ENCODE measurements at places on chromosomes 12 and 14.
A peak's percentile ranks its signal among the peaks of the same experiment; 100 is the strongest.

GRCh38 chr12:68468036-68468435 lies 135.9 kb upstream of the MDM1 start:
- DNase-seq, result no peak

DNA sequence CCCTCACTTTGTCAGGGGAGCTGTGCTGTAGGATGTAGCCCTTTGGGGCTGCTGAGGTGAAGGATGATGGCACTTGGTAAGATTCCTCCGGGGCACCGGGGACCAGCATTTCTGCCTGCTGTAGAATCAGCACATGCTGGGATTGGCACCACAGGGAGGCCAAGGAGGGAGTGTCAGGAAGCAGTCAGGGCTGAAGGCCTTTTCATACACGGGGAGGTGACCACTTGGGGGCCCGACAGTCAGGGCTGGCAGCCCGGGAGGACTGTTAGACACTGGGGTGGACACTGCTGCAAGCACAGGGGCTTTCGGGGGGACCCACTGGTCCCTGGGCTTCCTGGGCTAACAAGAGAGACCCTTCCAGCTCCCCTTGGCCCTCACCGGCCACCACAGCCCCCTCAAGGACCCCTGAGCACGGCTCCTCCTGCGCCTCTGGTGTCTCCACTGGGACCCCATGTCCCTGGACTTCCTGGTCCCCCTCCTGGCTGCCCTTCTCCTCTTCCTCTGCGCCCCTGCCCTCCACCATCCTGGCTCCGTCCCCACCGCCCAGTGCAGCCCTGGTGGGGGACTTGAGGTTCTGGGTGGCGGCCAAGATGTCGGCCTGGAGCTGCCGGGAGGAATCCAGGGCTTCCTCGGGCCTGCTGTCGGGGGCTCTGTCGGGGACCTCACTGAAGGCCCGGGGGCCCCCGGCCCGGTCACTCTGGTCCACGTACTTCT lies 6.5 kb downstream of the TMEM119 start:
- DNase-seq, result no peak

GRCh38 chr12:46390881-46391280 lies 18.3 kb upstream of the SLC38A2 start:
- DNase-seq, result peak; percentile 48

GRCh38 chr12:125189015-125189414 lies 123.8 kb downstream of the AACS start:
- no peak for DNase-seq

DNA sequence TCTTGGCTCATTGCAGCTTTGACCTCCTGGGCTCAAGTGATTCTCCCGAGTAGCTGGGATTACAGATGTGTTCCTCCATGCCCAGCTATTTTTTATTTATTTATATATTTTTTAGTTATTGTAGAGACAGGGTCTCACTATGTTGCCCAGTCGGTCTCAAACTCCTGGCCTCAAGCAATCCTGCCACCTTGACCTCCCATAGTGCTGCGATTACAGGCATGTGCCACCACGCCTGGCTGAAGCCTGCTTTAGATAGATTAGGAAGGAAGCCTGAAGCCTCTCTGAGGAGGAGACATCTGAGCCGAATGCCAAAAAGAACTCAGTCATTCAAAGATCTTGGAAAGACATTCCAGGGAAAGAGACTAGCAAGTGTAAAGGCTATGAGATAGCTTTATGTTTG lies 10.2 kb downstream of the INHBC start:
- DNase-seq, result no peak

GRCh38 chr12:119204131-119204530 lies 25.4 kb downstream of the HSPB8 start:
- peak; percentile 29 for DNase-seq

- no peak for DNase-seq
Measured at GRCh38 chr12:59494617-59495016, 101.2 kb upstream of the SLC16A7 start.

- no peak for DNase-seq
Measured at GRCh38 chr14:101743701-101744100, 17.8 kb upstream of the PPP2R5C start.

DNA sequence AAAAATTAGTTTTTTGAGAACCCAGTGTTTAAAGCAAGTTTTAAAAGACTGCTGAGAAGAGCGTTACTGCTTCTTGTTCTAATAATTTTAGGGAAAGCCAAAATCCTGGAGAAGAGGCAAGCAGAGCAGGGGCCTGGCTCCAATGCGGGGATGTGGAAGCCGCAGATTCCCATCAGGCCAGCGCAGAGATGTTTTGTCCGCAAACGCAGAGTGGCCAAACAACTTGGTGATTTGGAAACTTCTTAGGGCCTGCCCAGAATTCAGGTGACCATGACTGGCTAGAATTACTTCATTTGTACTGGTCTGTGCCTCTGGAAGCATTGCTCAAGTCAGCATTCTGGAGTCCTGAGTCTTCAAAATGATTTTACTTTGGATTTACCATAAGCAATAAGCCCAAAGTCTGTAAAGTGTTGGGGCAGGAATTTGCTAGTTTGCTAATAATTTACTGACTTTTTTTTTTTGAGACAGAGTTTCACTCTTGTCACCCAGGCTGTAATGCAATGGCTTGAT lies 208.4 kb downstream of the PPM1H start:
- no peak for DNase-seq

GRCh38 chr12:42446761-42447160 lies 120.8 kb downstream of the PPHLN1 start:
- no peak for DNase-seq

GRCh38 chr12:22215467-22216253 lies 118.8 kb downstream of the ST8SIA1 start:
- no peak for DNase-seq

DNA sequence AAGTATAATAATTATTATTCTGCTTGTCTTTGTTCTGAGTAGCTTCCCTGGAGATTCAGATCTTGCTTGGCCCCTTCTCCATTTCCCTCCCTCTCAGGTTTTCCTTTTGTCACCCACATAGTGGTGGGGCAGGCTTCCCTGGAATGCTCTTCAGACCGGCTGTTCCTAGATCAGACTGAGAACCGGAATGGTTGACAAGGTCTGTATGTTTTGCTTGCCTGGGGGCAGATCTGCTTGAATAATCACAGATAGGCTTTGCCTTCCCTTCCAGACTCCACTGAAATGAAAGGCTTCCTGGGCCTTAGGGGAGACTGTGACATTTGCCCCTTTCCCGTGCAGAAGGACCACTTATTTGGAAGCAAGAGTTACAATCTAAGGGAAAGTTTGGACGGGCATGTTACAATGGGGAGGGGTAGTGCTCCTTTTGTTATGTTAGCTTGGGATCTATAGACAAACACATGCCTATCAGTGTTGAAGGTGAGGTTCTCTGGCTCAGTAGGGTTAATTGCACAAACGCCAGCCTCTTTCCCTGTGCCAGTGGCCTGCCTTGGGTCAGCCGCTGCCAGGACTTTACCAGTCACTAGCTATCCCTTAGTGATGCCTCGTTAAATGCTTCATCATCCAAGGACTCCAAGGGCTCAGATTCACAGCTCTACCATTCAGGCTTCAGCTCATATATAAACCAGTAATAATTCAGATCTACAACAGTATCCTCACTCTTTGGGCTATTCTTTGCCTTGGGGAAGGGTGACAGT lies 178.6 kb downstream of the SNAPC1 start:
- no peak for DNase-seq

GRCh38 chr12:118884226-118884625 lies 97.1 kb upstream of the SRRM4 start:
- no peak for DNase-seq

- DNase-seq, result peak; percentile 83
Measured at GRCh38 chr12:50174971-50175715, 8.0 kb upstream of the CERS5 start.

GRCh38 chr12:53809005-53809404 lies 57.2 kb upstream of the CISTR start:
- no peak for DNase-seq

- DNase-seq, result no peak
Measured at GRCh38 chr14:101844219-101844618, 82.7 kb downstream of the PPP2R5C start.

DNA sequence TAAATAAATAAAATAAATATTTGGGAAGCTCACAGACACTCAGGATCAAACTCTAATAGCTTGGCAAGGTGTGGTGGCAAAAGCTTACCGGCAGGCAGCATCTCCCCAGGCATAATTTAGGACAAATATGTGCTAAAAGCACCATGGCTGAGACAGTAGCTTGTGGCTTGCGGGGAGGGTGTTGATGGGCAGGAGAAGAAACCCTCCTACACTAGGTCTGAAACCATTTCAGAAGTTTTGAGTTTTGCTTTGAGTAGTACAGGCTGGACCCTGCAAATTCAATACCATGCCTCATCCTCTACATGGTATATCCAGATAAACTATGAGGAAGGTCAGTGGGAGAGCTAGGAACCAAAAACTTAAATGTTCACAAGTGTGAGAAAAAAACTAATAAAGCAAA lies 33.1 kb downstream of the MAP3K9 start:
- no peak for DNase-seq

GRCh38 chr14:59582845-59583509 lies 6.4 kb upstream of the CCDC175 start:
- DNase-seq, result no peak

- no peak for DNase-seq
Measured at GRCh38 chr12:21691515-21691914, 33.9 kb upstream of the LDHB start.

- DNase-seq, result no peak
Measured at GRCh38 chr14:55957950-55958349, 160.3 kb upstream of the PELI2 start.

- no peak for DNase-seq
Measured at GRCh38 chr14:105147671-105148603, 20.6 kb downstream of the JAG2 start.

DNA sequence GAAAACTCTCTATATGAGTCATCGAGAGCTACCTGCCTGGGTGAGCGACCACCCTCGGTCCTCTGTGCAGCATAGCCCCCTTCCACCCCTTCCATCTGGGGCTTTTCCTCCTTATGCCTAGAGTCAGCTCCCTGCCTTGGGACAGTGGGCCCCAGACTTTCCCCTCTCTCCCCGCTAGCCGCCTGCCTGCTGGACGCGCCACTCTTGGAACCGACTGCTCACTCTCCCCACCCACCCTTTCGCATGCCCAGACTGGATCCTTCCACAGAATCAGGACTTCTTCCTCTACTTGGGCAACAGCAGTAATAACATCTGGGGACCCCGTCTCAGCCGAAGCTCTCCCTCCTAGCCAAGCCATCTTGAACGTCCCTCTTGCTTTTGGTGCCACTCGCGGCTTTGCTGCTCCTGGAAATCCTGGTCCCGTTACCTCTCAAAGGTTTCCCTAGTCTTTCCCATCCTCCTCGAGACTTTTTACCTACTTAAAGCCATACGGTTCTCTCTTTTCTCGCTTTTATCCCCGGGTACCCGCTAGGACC lies 671 bp downstream of the ESYT1 start:
- no peak for DNase-seq

DNA sequence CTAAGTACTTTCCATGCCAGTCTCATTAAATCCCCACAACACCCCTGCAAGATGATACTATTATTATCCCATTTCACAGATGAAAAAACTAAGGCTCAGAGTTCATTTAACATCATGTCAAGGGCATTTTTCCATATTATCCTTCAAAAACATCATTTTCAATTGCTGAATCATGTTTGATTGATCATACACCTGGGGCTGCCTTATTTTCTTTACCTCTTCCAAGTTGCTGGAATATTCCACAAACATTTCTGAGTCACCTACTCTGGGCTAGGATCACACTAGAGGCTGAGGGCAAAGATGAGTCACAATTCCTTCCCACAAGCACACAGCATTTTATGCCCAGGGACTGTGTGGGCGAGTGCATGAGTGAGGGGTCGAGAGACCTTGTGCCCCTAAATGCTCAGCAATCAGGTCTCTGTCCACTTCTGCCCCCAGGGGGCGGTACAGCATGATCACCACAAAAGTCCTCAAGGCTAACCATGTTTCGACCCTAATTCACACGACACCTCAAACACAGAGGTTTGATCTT lies 14.1 kb upstream of the TMEM119 start:
- peak; percentile 47 for DNase-seq

- no peak for DNase-seq
Measured at GRCh38 chr12:59548930-59549329, 46.9 kb upstream of the SLC16A7 start.

GRCh38 chr12:89768586-89769482 lies 60.2 kb upstream of the ATP2B1 start:
- DNase-seq, result no peak

DNA sequence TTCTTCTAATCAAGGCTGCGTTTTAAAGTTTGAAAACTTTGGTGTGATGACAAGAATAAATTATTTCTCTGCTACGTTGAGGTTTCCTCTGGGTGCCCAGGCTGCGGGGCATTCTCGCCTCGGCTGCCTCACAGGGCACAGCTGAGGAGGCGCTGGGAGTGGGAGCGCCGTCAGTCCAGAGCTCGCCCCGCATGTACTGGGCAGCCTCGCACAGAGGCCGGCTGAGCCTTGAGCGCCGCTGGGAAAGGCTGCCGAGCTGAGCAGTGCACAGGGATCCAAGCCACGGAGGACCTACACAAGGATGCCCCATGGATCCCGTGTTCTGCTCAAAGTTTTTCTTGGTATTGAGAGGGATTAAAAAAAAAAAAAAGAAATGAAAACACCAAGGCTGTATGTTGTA lies 11.6 kb downstream of the RFX4 start:
- DNase-seq, result no peak

GRCh38 chr12:115584156-115584555 lies 693.3 kb downstream of the MED13L start:
- DNase-seq, result no peak

GRCh38 chr12:71069311-71069710 lies 88.5 kb downstream of the TSPAN8 start:
- no peak for DNase-seq

- no peak for DNase-seq
Measured at GRCh38 chr14:21505012-21505553, 6.1 kb downstream of the METTL3 start.

DNA sequence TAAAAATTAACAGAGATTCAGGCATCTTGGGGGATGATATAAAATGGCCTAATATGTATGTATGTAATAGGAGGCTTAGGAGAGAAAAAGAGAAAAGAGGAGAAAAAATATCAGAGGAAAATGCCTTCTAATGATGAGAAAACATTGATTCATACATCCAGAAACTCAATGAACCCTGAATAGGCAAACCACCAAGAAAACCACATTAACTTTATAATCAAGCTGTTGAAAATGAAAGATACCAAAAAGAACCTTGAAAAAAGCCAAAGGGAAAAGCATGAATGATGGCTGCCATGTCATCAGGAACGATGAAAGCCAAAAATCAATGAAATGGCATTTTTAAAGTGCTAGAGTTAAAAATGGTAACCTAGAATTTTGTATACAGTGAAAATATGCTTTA lies 180.2 kb downstream of the EPS8 start:
- no peak for DNase-seq

- no peak for DNase-seq
Measured at GRCh38 chr14:101561145-101561896, at the start of gene DIO3. Gene DIO3 (plus strand): TSS chr14:101561495.

DNA sequence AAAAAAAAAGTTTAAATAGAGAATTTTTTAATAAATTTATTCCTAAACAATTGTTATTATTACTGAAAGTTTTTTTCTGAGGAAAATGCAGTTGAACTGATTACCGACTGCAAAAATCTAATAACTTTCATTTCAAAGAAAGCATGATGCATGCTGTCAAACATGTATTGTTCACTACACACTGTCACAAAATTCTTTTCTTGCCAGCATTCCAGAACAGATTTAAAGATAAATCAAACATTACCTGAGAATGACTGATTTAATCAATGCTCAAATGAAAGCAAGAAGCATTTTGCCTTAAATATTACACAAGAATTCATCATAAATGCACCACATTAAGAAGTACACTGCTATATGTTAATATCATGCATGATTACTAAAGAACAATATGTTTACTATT lies 588.3 kb downstream of the SLC16A7 start:
- no peak for DNase-seq
